ENCODE measurements at places on chromosomes 16 and 17. TPM values are rescaled to one million over a fixed set of nuclear protein-coding genes. Genes with fewer than 3 reads are reported as not detected.

- no peak overlapping the region for H3K27ac ChIP-seq
- no peak overlapping the region for H3K4me3 ChIP-seq
Observed at GRCh38 chr16:50505714-50506542, 42.3 kb upstream of the NKD1 start.

DNA sequence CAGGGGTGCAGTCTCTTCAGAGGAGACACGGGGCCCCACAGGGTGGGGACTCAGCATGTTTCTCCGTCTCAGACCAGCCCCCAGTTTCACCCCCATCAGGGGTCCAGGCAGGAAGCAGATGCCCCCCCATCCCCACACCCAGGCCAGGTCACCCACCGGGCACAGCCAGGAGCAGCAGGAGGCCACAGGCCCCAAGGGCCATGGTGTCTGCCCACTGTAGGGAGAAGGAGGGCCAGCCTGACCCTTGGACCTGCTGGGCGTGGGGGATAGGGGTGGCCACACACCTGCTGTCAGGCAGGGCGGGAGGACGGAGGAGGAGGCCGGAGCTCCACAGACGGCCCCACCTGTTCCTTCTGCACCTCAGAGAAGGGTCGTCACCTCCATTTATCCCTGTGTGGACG, at the start of gene TPSG1:
TSS of gene TPSG1 (minus strand) at position 218 of the 401 bp plus-strand sequence. CDS start at position 202, 16 bp downstream.
- no peaks in the 10 kb centered on the region for H3K27me3 ChIP-seq
- no peaks in the 10 kb centered on the region for H3K4me1 ChIP-seq
- no peak within 1 kb of the TSS for H3K4me3 ChIP-seq
- H3K27ac ChIP-seq = no peak within 1 kb of the TSS

DNA sequence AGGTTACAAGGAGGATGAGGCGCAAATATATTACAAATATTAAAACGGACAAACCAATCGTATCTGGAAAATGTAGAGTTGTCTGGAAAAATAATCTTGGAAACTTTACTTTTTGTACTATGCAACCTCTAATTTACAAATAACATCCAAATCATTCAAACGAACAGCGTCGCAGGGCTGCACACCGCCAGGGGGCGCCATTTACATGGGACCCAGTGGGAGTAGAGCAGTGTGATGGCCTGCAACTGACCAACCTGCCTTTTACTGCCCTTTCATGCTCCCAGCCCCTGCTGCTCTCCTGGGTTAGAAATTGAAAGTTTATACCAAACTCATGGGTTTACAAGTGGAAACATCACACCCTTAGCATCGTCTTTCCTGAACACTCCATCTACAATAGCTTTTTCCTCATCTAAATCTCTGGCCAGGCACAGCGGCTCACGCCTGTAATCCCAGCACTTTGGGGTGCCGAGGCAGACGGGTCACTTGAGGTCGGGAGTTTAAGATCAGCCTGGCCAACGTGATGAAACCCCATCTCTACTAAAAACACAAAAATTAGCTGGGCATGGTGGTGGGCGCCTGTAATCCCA, 10.0 kb downstream of the PITPNC1 start:
- H3K4me3 ChIP-seq = no peak overlapping the region
- no peak overlapping the region for H3K27ac ChIP-seq
- H3K4me1 ChIP-seq = peaks cover 60% of the 10 kb centered on the region
- DNase-seq = peak; percentile 37

PVALEF gene
- total RNA-seq = not detected

- H3K36me3 ChIP-seq = no peaks in the 10 kb centered on the region
- no peak for DNase-seq
- H3K4me1 ChIP-seq = no peaks in the 10 kb centered on the region
- no peak overlapping the region for H3K4me3 ChIP-seq
- no peak overlapping the region for H3K27ac ChIP-seq
- H3K27me3 ChIP-seq = no peaks in the 10 kb centered on the region
Observed at GRCh38 chr17:7183433-7184090, 4.4 kb upstream of the ASGR1 start.

GRCh38 chr17:2874189-2874686, 78.0 kb downstream of the RAP1GAP2 start:
- no peak overlapping the region for H3K4me3 ChIP-seq
- no peaks in the 10 kb centered on the region for H3K27me3 ChIP-seq
- H3K27ac ChIP-seq = no peak overlapping the region
- DNase-seq = no peak
- H3K4me1 ChIP-seq = no peaks in the 10 kb centered on the region

SMG6 gene
- 53.3 TPM for total RNA-seq

TEKT1 gene
- not detected for total RNA-seq

GNAO1 gene
- 2.5 TPM for total RNA-seq

- H3K4me3 ChIP-seq = peak overlapping the region; percentile 84
- H3K27me3 ChIP-seq = no peaks in the 10 kb centered on the region
- H3K27ac ChIP-seq = peak overlapping the region; percentile 95
- H3K36me3 ChIP-seq = peaks cover 41% of the 10 kb centered on the region
- no peak for DNase-seq
- H3K4me1 ChIP-seq = peaks cover 28% of the 10 kb centered on the region
Observed at GRCh38 chr16:72094266-72094610, 591 bp downstream of the DHX38 start.

- peaks cover 50% of the 10 kb centered on the region for H3K4me1 ChIP-seq
- no peak for DNase-seq
- H3K27ac ChIP-seq = no peak overlapping the region
Observed at GRCh38 chr17:8384801-8385378, 1.9 kb upstream of the RPL26 start.

GRCh38 chr17:78124081-78124835, 4.3 kb downstream of the TMC6 start:
- H3K4me3 ChIP-seq = peak overlapping the region; percentile 79
- peaks cover 49% of the 10 kb centered on the region for H3K36me3 ChIP-seq
- peak overlapping the region; percentile 7 for H3K27ac ChIP-seq
- peaks cover 77% of the 10 kb centered on the region for H3K4me1 ChIP-seq
- no peak for DNase-seq

ZNF287 gene
- total RNA-seq = 9.2 TPM

GRCh38 chr17:21019976-21020586, 22.7 kb downstream of the USP22 start:
- peaks cover 9% of the 10 kb centered on the region for H3K4me1 ChIP-seq
- H3K27me3 ChIP-seq = no peaks in the 10 kb centered on the region
- H3K4me3 ChIP-seq = no peak overlapping the region
- peaks cover 70% of the 10 kb centered on the region for H3K36me3 ChIP-seq

- H3K36me3 ChIP-seq = no peaks in the 10 kb centered on the region
- H3K27ac ChIP-seq = no peak overlapping the region
- no peak for DNase-seq
- no peaks in the 10 kb centered on the region for H3K27me3 ChIP-seq
- no peak overlapping the region for H3K4me3 ChIP-seq
Observed at GRCh38 chr16:81987121-81987520, 24.1 kb downstream of the SDR42E1 start.
